ENCODE measurements at places on chromosomes 6 and 20.

DNA sequence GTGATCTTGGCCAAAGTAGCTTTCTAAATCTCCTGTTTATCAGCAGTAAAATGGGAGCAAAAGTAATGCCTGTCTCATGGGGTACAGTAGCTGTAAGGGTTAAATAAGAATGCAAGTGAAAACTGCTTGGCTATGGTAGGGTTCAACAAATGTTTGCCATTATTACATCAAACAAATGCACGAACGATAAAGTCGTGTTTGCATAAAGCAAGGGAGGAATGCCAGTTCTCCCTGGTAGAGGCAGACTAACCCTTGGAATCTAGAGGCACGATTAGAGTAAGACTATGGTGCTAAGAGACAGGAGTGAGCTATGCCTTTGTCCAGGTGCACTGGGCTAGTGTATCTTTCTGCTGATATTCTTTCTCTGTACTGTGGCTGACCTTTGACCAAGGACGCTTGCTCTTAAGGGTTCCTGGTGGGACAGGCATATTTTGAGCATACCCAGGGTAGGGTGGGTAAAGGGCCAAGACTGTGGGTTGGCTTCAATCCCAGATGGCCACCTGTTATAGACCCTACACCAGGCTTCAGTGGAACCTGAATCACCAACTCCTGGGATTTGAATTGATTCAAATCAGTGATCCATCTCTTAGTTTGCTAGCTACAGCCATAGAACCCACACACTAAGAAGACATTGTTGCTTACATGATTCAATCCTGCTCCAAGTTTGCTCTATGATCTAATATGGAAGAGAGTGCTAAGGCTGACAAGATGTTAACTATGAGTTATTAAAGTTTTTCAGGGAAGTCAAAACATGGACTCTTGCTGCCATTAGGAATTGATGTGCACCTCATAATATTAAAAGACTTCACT is 139.9 kb downstream of the CCDC170 start:
- no peak for DNase-seq

DNA sequence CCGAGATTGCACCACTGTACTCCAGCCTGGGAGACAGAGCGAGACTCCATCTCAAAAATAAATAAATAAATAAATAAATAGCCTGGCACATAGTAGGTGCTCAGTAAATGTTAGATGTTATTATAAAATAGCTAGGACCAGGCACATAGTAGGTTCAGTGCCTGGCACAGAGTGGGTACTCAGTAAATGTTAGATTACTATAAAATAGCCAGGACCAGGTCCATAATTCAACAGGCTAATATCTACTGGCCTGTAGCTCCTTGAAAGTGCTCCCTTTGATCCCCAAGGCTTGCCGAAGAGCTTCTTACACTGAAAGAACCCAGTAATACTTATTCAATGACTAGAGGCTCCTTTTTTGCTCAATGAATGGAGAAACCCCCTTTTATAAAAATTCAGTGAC is 215.1 kb upstream of the ZNF217 start:
- no peak for DNase-seq

- no peak for DNase-seq
Measured at GRCh38 chr6:117706504-117706903, 31.2 kb downstream of the NUS1 start.

DNA sequence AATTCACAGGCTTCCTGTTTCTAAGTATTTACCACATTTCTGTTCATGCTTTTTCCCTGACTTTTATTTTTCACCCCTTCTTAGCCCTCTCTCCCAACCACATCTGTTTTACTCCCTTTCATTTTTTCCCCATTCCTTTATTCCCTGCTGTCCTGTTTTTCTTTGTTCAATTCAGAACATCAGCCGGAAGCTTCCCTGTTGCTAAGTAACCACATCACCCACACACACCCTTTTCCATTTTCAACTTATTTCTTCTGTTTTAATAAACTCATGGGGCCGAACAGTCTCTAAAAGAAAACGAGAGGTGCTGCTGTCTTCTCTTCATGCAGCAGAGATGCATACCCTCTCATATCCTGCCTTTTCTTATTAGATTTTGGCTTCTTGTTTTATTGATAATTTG is 53.5 kb upstream of the CEP85L start:
- DNase-seq, result no peak

DNA sequence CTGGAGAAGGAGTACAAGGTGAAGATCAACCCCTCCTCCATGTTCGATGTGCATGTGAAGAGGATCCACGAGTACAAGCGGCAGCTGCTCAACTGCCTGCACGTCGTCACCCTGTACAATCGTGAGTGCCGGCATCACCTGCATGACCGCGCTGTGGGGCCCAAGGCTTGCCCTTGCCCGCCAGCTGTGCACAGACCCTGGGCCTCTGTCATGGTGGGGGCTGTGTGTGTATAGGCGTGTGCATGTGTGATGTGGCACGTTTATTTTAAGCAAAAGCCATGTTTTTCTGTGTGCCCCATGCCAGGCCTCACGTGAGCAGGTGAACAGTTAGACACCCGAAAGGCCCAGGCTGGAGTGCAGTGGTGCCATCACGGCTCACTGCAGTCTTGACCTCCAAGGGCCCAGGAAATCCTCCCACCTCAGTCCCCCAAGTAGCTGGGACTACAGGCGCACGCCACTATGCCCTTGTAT is 36.3 kb downstream of the PYGB start:
- no peak for DNase-seq

GRCh38 chr6:27163834-27164233 is 83.7 kb upstream of the PRSS16 start:
- DNase-seq, result no peak

GRCh38 chr6:75409286-75409685 is 84.3 kb downstream of the FILIP1 start:
- DNase-seq, result no peak

DNA sequence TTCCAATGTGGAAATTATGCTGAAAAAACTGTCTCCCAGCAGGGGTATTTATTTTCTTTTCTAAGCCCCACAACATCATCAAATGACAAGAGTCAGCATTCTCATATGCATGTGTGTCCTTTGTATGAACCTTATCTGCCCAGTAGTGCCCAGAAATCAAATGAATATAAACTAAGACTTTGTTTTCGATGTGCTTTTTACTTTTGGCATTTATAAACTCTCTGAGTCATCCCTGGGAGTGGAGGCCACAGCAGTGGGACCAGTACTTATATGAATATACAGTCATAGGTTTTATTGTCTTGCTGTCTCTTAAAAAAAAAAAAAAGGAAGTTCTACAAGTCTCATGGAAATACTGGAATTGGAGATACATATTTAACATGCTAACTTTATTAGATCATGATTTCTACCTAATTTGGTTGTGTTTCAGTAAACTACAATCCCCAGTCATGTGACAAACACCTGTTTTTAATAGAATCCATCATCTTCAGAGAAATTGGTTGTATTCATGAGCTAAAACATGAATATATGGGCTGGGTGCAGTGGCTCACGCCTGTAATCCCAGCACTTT is 99.2 kb upstream of the TMEM181 start:
- DNase-seq, result no peak

DNA sequence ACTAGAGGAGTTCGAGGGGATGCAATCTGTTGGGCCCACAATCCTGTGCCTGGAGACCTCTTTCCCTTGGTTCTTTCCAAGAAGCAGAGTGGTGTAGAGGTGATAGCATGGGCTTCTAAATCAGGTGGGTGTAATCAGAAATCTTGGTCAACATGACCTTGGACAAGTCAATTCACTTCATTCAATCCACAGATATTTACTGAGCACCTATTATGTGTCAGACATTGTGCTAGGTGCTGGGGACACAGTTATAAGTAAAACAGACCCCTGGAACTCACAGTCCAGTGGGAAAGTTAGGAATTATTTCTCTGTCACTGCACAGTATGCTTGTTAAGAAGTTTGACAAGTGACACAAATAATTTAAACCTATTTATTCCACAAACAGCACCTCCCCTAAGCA is 3.3 kb upstream of the E2F1 start:
- no peak for DNase-seq

GRCh38 chr20:48770700-48771442 is 56.9 kb downstream of the PREX1 start:
- DNase-seq, result no peak

DNA sequence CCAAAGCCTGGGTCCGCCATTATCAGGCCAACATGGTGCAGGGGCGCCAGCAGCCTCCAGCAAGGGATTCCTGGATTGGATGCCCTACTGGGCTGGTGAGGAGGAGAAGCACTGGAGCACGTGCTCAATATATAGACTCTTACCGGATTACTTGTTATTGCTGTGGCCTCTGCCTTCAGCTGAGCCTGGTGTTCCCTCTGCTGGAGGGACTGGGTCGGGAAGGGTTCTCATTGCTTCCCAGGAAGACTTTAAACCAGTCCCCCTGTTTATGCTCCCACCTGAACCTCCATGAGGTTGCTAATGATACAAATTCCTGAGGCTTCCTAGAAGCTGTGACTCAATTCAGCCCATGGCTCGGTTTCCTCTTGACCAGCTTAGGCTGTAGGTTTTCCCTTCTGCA is 186.7 kb upstream of the ARID1B start:
- no peak for DNase-seq

DNA sequence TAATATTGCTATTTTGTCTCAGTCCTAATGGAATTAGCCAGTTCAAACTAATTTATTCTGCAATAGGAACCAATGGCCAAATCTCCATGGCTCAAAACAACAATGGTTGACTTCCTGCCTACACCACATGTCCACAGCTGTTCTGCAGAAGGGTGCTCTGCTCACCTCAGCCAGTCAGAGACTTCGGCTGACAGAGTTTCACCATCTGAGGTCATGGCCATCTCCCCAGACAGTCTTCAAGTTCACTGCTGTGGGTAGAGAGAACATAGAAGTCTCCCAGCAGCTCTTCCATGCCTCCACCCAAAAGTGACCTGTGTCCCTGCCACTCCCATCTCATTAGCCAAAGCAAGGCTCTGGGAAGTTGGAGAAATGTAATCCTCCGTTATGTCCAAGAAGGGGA is 65.1 kb upstream of the FOXC1 start:
- no peak for DNase-seq

- no peak for DNase-seq
Measured at GRCh38 chr6:37029249-37029971, 24.0 kb downstream of the FGD2 start.

DNA sequence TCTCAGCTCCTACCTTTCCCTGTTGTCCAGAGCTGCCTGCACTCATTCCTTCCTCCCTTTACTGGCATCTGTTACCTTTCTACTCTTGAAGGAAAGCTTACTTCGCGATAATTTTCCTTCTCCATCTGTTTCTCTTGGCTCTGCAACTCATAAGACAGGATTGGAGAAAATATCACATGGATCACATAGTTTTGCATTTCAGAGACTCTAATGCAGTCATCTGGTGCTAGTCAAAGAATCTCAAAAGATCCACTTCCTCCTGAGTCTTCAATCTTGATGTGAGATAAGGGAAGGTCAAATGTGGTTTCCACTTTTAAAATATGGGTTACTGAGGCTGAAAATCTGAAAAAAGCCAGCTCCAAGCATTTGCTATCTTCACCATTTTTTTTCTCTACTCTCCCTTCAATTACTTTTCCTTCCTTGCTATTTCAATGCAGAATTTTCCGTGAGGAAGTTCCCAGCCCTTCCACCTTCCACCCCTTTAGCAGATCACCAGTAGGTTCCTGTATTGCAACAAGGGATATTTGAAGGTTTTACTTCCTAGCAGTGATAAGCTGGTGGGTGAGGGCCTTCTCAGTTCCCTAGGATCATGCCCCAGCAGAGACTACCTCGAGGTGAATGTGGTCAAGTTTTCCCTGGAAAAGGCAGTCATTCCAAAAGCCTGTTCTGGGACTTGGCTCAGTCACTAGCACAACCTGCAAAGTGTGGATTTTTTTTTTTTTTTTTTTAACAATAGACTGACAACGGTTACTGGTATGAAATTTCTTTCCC is 62.8 kb upstream of the LRRC1 start:
- no peak for DNase-seq

- DNase-seq, result no peak
Measured at GRCh38 chr6:157908369-157909281, 73.0 kb upstream of the SYNJ2 start.

DNA sequence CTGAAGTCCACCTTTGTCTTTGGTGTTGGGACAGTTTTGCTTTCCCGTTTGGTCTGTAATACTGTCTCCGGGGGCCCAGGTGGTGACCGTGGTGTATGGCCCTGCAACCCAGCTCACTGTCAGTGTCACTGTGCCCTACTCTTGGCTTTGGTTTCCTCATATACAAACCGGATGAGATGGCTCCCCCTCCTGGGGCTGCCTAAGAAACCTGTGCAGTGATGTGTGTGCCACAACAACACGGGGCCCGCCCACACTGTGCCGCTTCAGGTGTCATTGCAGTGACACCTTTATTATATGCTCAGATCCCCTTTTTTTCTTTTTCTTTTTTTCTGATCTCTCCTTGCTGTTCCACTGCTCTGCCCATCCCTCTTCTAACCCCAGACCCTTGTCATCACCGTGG is 73.9 kb downstream of the RAMACL start:
- no peak for DNase-seq

Data from urinary bladder (tissue), 4 donors.